ENCODE measurements at places on chromosomes 4 and X.

DNA sequence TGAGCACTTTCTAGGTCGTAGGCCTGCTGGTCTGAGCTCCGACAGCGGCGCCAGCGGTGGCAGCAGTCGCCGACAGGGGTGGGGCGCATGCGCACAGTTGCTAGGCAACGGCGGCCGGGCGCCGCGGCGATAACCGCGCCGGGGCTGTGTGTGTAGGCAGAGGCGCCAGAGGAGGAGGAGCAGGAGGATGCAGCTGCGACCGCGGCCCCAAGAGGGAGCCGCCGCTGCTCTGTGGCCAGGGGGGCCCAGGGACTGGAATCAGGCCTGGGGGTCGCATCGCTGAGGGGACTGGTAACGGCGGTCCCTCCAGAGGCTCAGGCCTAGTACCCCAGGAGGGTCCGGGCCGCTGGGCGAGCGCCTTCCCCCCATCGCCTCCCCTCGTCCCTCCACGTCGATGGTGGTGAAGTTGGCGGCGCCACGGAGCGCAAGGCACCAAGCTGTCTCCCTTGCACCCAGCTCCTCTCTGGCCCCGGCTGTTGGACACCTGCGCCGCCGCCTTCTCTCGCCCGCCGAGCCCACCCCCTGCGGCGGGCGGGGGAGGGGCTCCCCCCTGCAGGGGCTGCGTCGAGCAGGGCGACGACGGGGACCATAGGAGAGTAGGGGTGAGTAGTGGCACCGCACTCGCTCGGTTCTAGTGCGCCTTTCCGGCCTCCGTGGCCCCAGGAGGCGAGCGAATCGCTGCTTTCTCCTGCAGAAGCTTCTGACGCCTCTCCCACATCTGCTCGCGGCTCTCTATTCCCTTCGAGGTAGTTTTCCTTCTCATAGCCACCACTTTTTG, 58.6 kb upstream of the ZC4H2 start:
- peak within 1 kb of the TSS; percentile 78 for H3K4me3 ChIP-seq
- H3K4me1 ChIP-seq: no peaks in the 10 kb centered on the region
- no peaks in the 10 kb centered on the region for H3K36me3 ChIP-seq

GRCh38 chr4:59987289-59987688, 1212.8 kb upstream of the ADGRL3 start:
- H3K36me3 ChIP-seq: no peaks in the 10 kb centered on the region
- H3K4me3 ChIP-seq: no peak overlapping the region
- H3K27me3 ChIP-seq: no peaks in the 10 kb centered on the region
- DNase-seq: no peak

DNA sequence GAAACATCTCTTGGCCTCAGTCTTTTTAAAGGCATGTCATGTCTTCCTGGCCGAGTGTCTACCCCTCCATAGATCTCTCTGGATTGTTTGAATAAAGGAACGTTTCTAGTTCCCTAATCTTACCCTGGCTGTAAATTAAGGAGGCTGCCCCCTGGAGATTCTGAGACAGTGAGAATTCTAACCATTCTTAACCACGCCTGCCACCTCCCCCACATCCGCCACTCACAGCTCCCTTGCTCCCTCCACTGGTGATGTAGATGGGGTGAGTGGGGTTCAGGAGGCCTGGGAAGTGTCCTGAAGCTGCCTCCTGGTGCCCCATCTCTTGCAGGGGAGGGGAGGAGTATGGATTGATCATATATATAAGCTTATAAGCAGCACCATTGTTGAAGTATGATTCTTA, 48.0 kb upstream of the TRIM2 start:
- no peak overlapping the region for H3K27ac ChIP-seq
- no peaks in the 10 kb centered on the region for H3K27me3 ChIP-seq
- DNase-seq: peak; percentile 44
- no peaks in the 10 kb centered on the region for H3K36me3 ChIP-seq
- no peak overlapping the region for H3K4me3 ChIP-seq

GRCh38 chrX:74493806-74494205, 72.5 kb downstream of the SLC16A2 start:
- no peak for DNase-seq
- no peak overlapping the region for H3K27ac ChIP-seq
- no peaks in the 10 kb centered on the region for H3K27me3 ChIP-seq
- H3K4me3 ChIP-seq: no peak overlapping the region

GRCh38 chr4:38621028-38621684, 42.8 kb upstream of the KLF3 start:
- H3K4me3 ChIP-seq: no peak overlapping the region
- no peaks in the 10 kb centered on the region for H3K36me3 ChIP-seq
- H3K4me1 ChIP-seq: peaks cover 9% of the 10 kb centered on the region
- no peak for DNase-seq
- no peaks in the 10 kb centered on the region for H3K27me3 ChIP-seq

DNA sequence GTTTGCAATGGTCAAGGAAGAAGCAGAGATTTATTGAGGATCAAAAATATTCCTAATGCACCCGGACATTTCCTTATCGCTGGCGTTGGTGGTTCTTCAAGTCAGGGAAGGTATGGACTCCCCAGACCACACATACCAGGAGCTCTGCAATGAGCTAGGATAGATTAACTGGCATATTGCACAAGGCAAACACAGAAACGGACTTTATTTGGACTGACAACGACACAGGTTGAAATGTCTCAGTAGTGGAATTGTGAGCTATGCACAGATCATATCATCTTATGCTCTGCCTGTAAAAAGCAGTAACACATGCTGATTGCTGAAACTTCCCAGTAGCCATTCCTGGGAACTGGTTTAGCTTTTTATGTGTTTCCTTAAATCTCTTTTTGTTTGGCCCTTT, 1.7 kb downstream of the TSPAN7 start:
- no peaks in the 10 kb centered on the region for H3K4me1 ChIP-seq
- no peaks in the 10 kb centered on the region for H3K36me3 ChIP-seq
- no peaks in the 10 kb centered on the region for H3K27me3 ChIP-seq
- no peak overlapping the region for H3K4me3 ChIP-seq
- DNase-seq: no peak

- H3K27me3 ChIP-seq: no peaks in the 10 kb centered on the region
- no peak for DNase-seq
- H3K36me3 ChIP-seq: no peaks in the 10 kb centered on the region
- H3K4me3 ChIP-seq: peak overlapping the region; percentile 67
- peaks cover 6% of the 10 kb centered on the region for H3K4me1 ChIP-seq
Measured at GRCh38 chrX:152831391-152831790, 528 bp downstream of the NSDHL start.

DNA sequence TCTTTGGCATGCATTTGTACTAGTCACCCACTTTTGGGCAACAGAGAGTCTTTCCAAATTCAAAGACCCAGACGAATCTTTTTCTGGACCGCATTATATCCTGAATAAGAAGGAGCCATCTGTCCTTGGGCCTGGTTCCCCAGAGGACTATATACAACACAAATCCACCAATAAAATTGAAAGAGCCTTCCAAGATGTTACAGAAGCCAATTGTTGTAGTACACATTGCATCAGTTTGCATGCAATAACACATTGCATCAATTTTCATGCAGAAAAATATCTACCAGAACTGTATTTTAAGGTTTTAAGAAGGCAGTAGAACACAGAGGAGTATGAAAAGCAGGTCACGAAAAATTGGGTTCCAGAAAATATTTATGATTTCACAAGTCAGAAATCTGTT, 203.2 kb downstream of the HTR2C start:
- no peak overlapping the region for H3K4me3 ChIP-seq
- no peaks in the 10 kb centered on the region for H3K4me1 ChIP-seq
- H3K27ac ChIP-seq: no peak overlapping the region
- no peaks in the 10 kb centered on the region for H3K27me3 ChIP-seq

- H3K4me3 ChIP-seq: no peak overlapping the region
- no peaks in the 10 kb centered on the region for H3K36me3 ChIP-seq
- no peaks in the 10 kb centered on the region for H3K4me1 ChIP-seq
- no peaks in the 10 kb centered on the region for H3K27me3 ChIP-seq
Measured at GRCh38 chr4:153748378-153748777, 11.4 kb downstream of the RNF175 start.

DNA sequence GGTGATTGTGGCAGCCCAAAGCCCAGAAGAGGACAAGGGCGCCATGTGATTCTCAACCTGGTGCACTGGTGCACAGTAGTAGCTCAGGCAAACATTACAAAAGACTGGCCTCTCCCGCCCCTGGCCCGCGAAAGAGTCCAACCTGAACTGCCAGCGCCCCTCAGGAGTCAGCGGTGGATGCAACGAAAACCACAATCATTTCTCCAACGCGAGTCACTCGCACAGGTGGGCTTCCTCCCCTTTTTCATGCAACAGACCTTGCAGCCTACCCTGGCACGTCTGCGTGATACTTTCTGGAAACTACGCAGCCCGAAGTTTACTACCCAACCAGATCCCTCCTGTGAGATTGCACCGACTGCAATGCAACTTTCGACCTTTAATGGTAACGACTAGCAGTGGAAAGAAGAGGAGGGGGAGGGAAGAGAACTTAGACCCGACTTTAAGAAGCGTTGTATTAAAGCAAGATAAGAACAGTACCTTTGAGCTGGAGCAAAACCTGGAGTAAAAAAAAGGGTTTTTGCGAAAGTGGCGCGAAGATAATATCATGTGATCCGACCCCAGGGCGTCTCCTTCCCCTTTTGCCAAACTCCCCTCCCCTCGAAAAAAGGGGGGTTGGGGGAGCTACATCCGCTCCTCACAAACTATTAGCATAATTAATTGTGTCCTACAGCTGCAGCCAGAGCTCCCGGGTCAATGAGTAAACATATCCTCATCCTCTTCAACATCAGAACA, 63.3 kb upstream of the CCDC160 start:
- H3K4me1 ChIP-seq: peaks cover 3% of the 10 kb centered on the region
- no peak overlapping the region for H3K27ac ChIP-seq
- H3K36me3 ChIP-seq: no peaks in the 10 kb centered on the region
- H3K27me3 ChIP-seq: no peaks in the 10 kb centered on the region

GRCh38 chr4:97142893-97143292, 1000.4 kb downstream of the STPG2 start:
- no peaks in the 10 kb centered on the region for H3K4me1 ChIP-seq
- H3K27ac ChIP-seq: no peak overlapping the region
- H3K4me3 ChIP-seq: no peak overlapping the region
- DNase-seq: no peak

GRCh38 chr4:159106636-159107035, 3.8 kb downstream of the RAPGEF2 start:
- H3K36me3 ChIP-seq: no peaks in the 10 kb centered on the region
- no peaks in the 10 kb centered on the region for H3K27me3 ChIP-seq
- H3K27ac ChIP-seq: no peak overlapping the region
- H3K4me1 ChIP-seq: peaks cover 20% of the 10 kb centered on the region
- no peak for DNase-seq
- H3K4me3 ChIP-seq: no peak overlapping the region

DNA sequence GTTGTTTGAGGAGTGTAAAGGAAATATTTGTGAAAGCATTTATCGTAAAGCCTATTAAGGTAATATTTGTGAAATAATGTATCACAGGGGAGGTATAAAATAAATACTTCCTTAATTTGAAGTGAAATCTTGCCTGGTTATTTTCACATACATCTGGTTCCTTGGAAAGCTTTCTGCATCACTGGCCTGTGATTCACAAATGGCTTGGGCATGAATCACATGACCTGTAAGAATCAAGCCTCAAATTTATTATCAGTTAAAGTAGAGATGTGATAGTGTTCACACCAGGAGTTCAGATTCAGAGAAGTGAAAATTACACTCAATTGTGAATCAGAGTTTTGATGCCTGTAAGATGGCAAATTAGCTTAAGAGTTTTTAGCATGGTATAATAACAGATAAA, 1911.4 kb downstream of the STIM2 start:
- H3K4me1 ChIP-seq: no peaks in the 10 kb centered on the region
- no peak overlapping the region for H3K4me3 ChIP-seq
- no peak overlapping the region for H3K27ac ChIP-seq
- no peaks in the 10 kb centered on the region for H3K27me3 ChIP-seq
- DNase-seq: no peak

DNA sequence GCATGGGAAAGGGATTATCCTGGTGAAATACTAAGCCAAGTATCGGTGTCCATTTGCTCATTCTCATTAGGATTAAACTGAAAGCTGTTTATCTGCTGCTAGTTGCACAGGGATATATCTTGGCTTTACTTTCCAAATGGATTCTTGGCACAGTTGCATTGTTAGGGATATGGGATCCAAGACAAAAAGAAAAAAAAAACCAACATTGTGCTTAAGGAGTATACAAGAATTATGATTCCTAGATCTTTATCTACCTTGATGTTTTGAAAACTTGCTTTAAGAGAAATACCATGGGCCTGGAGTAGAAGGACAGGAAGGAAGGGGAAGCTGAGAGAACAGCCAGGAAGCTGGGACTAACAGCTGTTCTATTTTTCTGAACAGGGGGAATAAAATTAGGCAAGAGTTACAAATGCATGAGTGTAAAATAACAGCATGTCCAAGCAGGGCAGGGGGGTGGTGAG, 107.6 kb downstream of the ATXN3L start:
- no peak for DNase-seq
- H3K36me3 ChIP-seq: no peaks in the 10 kb centered on the region
- H3K4me1 ChIP-seq: no peaks in the 10 kb centered on the region
- H3K27me3 ChIP-seq: no peaks in the 10 kb centered on the region

GRCh38 chr4:25949173-25949748, 35.2 kb downstream of the SMIM20 start:
- no peaks in the 10 kb centered on the region for H3K27me3 ChIP-seq
- H3K4me3 ChIP-seq: no peak overlapping the region
- H3K36me3 ChIP-seq: no peaks in the 10 kb centered on the region

DNA sequence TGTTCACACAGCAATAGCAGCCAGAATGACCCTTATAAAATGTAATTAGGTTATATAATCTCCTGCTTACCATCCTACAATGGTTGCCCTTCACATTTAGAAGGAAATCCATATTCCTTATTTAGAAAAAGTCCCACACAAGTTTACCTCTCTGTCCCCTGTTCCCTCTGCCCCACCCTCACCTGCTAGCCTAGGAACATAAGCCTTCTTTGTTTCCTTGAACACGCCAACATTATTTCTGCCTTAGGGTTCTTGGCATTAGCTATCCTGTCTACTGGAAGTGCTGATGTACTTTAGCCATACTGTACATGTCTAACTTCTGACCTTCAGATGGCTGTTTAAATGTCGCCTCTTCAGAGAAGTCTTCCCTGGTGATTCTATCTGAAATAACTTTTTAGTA, 28.4 kb upstream of the USP53 start:
- no peak overlapping the region for H3K27ac ChIP-seq
- H3K4me1 ChIP-seq: no peaks in the 10 kb centered on the region
- no peak for DNase-seq

DNA sequence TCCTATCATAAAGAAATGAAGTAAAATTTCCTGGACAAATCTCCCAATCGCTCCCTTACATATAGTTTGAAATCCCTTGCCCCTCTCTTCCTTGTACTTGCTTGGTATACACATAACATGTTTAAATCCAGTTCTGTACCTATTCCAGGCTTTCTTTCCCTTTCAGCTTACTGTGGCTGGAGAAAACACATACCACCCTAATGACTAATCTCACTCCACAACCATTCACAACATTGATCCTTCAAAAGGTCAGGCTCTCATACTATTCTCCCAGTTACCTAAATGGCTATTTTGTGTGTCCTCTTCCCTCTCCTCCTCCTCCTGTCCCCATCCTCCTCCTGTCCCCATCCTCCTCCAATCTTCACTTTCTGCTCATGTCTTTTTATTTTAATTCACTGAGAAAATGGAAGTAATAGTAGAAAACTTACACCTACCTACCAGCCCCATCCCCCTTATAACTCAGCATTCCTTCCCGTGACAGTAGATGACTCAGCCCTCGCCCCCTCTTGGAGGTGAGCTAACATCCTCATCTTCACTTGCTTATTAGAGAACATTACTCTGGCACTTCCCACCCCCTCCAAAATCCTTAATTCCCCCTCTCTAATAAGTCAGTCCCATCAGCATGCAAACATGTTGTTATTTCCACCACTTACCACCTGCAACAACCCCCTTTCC, 77.5 kb downstream of the IL15 start:
- no peaks in the 10 kb centered on the region for H3K36me3 ChIP-seq
- no peak for DNase-seq
- H3K4me3 ChIP-seq: no peak overlapping the region
- H3K4me1 ChIP-seq: no peaks in the 10 kb centered on the region
- H3K27ac ChIP-seq: no peak overlapping the region

Data from naive thymus-derived CD4-positive, alpha-beta T cell (primary cell).